ENCODE measurements at places on chromosomes 5 and 9. TPM values are rescaled to one million over a fixed set of nuclear protein-coding genes. Genes with fewer than 3 reads are reported as not detected.

GRCh38 chr5:62090953-62091352, 215.1 kb upstream of the KIF2A start:
- peaks cover 6% of the 10 kb centered on the region for H3K27me3 ChIP-seq
- H3K4me1 ChIP-seq, result peaks cover 8% of the 10 kb centered on the region
- no peak overlapping the region for H3K4me3 ChIP-seq
- H3K36me3 ChIP-seq, result no peaks in the 10 kb centered on the region
- no peak overlapping the region for H3K27ac ChIP-seq

GRCh38 chr9:130670644-130671043, 6.2 kb downstream of the PRDM12 start:
- H3K4me3 ChIP-seq, result no peak overlapping the region
- H3K27me3 ChIP-seq, result peaks cover 22% of the 10 kb centered on the region
- H3K36me3 ChIP-seq, result no peaks in the 10 kb centered on the region
- DNase-seq, result no peak
- H3K4me1 ChIP-seq, result no peaks in the 10 kb centered on the region

GRCh38 chr9:113853333-113853732, 22.8 kb upstream of the ZNF618 start:
- H3K27ac ChIP-seq, result no peak overlapping the region
- H3K4me1 ChIP-seq, result peaks cover 7% of the 10 kb centered on the region
- peaks cover 9% of the 10 kb centered on the region for H3K27me3 ChIP-seq
- peaks cover 2% of the 10 kb centered on the region for H3K36me3 ChIP-seq
- no peak for DNase-seq
- H3K4me3 ChIP-seq, result no peak overlapping the region

DNA sequence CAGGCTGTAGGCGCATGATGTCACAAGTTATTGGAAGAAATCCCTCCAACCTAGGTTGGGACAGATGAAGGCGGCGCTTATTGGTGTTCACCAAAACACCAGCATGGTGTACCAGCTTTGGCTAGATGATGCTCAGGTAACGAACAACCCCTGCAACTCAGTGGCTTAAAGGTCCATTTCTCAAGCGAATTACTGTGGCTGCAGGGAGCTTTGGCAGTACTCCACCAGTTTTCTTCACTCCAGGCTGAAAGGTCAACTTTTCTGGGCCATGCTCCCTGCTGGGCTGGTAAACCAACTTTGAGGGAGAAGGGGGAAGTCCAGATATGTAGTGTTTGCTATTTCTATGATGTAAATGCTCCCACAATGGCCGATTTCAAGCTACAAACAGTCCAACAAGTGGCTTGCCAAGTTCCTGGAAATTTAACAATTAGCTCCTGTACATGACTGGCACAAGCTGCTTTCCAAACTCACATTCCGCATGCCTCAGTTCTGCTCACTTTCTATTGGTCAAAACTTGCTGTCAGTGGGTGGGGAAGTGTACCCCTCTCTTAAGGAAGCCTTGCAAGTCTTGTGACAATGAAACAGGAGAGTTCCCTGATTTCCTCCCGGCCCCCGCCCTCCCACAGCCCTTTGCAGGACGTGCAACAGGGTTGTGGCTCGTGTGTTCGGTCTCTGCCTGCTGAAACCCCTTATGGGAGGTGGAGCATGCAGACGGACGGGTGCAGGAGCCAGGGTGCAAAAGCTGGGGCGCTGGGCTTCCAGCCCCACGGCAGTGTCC, 588 bp upstream of the ZBED3 start:
- H3K27me3 ChIP-seq, result peaks cover 2% of the 10 kb centered on the region
- peak overlapping the region; percentile 85 for H3K4me3 ChIP-seq
- DNase-seq, result peak; percentile 12
- peaks cover 5% of the 10 kb centered on the region for H3K36me3 ChIP-seq
- peaks cover 14% of the 10 kb centered on the region for H3K4me1 ChIP-seq
- H3K27ac ChIP-seq, result peak overlapping the region; percentile 83

- peaks cover 8% of the 10 kb centered on the region for H3K27me3 ChIP-seq
- H3K36me3 ChIP-seq, result no peaks in the 10 kb centered on the region
- no peak overlapping the region for H3K4me3 ChIP-seq
Measured at GRCh38 chr5:147375151-147375550, 134.7 kb downstream of the DPYSL3 start.

DNA sequence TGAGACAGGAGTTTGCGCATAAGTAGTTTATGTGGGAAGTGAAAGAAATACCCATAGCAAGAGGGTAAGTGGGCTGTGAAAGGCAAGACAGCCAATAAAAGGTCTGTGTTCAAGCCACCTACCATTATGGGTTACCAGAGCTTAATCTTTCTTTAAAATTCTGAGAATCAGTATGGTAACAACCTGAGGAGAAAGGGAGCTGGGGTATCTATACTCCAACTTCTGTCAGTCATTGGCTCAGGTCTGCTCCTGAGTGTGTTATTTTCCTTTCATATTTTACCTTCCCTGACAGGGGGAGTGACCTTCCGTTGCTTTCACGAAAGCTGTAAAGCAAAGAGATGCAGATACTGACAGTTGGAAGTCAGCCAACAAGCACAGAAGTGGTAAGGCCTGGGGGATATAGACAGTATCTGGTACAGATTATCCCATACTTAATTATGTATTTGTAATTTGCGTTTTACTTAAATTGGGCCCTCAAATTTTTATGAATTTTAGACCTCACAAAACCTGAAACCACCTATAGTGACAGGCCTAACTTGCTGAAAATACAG, 233.4 kb downstream of the RAB3C start:
- no peaks in the 10 kb centered on the region for H3K27me3 ChIP-seq
- no peak overlapping the region for H3K27ac ChIP-seq
- no peak overlapping the region for H3K4me3 ChIP-seq
- no peaks in the 10 kb centered on the region for H3K36me3 ChIP-seq
- H3K4me1 ChIP-seq, result no peaks in the 10 kb centered on the region
- no peak for DNase-seq

GRCh38 chr5:76561959-76562358, 61.2 kb downstream of the F2RL2 start:
- H3K4me3 ChIP-seq, result no peak overlapping the region
- peaks cover 17% of the 10 kb centered on the region for H3K36me3 ChIP-seq
- H3K27ac ChIP-seq, result no peak overlapping the region
- DNase-seq, result no peak
- H3K4me1 ChIP-seq, result peaks cover 15% of the 10 kb centered on the region
- no peaks in the 10 kb centered on the region for H3K27me3 ChIP-seq

DNA sequence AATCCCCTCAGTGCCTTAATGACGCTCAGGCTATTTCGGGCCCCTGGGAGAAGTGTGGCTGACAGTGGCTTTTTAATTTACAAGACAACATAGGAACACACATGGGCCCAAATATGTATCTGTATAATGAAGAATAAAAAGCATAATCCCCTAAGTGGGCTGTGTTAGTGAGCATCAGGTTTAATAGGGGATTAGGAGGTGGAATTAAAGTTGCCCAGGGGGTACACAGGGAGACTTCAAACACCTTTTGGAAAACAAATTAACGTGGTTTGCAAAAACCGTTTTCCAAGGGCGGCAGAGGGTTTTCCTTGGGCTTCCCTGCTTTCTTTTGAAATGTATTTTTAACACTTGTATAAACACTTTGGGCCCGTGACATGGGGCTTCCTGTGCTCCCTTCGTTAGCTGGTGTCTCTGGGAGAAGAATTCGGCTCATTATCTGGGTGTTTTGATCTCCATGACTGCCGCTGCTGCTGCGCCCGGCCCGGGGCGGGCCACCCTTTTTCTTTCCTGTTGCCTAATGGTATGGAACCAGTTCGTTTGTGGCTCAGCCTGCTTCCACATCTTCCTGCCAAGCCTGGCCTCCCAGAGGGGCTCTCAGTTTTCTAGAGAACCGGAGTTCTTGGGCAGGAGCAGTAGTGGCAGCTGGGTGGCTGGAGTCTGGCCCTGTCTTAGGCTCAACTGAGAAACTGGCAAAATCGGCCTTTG, 173.0 kb downstream of the MACROH2A1 start:
- H3K4me3 ChIP-seq, result no peak overlapping the region
- no peaks in the 10 kb centered on the region for H3K27me3 ChIP-seq
- no peaks in the 10 kb centered on the region for H3K36me3 ChIP-seq

- peak overlapping the region; percentile 66 for H3K4me3 ChIP-seq
- DNase-seq, result peak; percentile 89
- H3K4me1 ChIP-seq, result peaks cover 78% of the 10 kb centered on the region
- no peaks in the 10 kb centered on the region for H3K27me3 ChIP-seq
- H3K27ac ChIP-seq, result peak overlapping the region; percentile 97
Measured at GRCh38 chr9:92954049-92954861, 6.9 kb downstream of the FGD3 start.

GRCh38 chr5:53167836-53168235, 58.3 kb upstream of the MOCS2 start:
- no peak for DNase-seq
- no peak overlapping the region for H3K27ac ChIP-seq
- no peaks in the 10 kb centered on the region for H3K4me1 ChIP-seq

DNA sequence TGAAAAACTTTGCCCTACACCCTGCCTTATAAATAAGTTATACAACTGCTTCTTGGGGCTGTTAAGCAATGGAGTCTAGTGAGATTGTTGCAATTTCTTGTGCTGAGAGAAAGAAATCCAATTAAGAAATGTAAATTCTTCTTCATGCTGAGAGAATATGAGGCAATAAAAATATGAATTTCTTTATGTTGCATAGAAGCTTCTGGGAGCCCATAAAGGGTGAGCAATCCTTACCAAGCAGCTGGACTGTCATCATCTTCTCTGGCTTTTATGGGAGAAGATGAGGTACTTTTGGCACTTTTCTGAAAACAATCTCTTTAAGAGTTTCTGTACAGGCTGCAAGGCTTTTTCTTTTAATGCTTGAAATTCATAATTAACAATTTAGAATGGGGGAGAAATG, 204.3 kb downstream of the DMRTA1 start:
- H3K4me3 ChIP-seq, result no peak overlapping the region
- no peaks in the 10 kb centered on the region for H3K27me3 ChIP-seq
- no peaks in the 10 kb centered on the region for H3K4me1 ChIP-seq
- H3K36me3 ChIP-seq, result no peaks in the 10 kb centered on the region
- DNase-seq, result no peak

DNA sequence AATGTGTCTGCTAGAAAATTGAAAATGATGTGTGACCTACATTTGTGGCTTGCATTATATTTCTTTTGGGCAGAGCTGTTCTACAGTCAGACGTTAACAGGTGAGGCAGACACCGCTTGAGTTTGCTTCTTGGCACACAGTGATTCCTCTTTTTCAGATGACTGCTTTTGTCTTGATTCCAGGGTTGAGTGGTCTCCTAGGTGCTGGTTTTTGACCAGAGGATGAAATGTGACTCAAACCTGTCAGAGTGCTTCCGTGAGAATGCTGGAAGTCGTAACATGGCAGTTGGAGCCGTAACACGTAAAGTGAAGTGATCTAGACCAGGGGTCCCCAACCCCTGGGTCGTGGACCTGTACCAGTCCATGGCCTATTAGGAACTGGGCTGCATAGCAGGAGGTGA, 28.3 kb upstream of the NDFIP1 start:
- no peak overlapping the region for H3K4me3 ChIP-seq
- no peaks in the 10 kb centered on the region for H3K27me3 ChIP-seq
- H3K27ac ChIP-seq, result no peak overlapping the region
- H3K4me1 ChIP-seq, result peaks cover 21% of the 10 kb centered on the region

DNA sequence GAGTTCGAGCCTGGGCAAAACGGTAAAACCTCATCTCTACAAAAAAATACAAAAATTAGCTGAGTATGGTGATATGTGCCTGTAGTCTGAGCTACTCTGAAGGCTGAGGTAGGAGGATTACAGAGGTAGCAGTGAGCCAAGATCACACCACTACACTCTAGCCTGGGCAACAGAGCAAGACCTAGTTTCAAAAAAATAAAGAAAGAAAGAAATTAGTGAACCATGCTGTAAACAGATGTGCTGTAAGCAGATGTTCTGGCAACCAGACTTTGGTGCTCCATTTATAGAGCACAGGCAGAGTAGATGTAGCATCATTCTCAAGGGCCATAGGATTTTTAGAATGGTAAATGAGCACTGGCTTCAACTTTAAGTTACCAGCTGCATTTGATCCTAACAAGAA, 115.4 kb downstream of the ST8SIA4 start:
- peaks cover 12% of the 10 kb centered on the region for H3K4me1 ChIP-seq
- H3K4me3 ChIP-seq, result no peak overlapping the region
- no peak overlapping the region for H3K27ac ChIP-seq
- H3K27me3 ChIP-seq, result no peaks in the 10 kb centered on the region

GRCh38 chr9:16223074-16223871, 647.2 kb downstream of the BNC2 start:
- H3K27ac ChIP-seq, result no peak overlapping the region
- H3K27me3 ChIP-seq, result peaks cover 5% of the 10 kb centered on the region
- H3K36me3 ChIP-seq, result no peaks in the 10 kb centered on the region
- H3K4me1 ChIP-seq, result no peaks in the 10 kb centered on the region
- H3K4me3 ChIP-seq, result no peak overlapping the region
- no peak for DNase-seq

DNA sequence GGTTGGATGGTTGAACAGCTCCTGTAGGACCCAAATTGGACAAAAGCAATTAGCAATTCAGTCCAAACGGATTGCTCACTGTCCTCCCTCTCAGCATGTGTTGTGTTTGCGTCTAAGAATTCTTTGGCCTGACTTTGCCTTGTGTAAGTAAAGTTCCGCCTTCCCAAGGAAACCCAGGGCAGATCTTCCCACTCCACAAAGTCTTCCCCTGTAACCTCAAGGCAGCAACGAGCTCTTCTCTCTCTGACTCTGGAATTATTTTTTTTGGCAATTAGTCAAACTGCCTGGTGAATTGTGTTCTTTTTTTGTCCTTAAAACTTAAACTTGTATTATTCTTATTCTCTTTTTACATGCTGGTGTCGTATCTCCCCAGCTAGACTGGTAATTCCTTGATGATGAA, 20.7 kb upstream of the BASP1 start:
- H3K4me1 ChIP-seq, result no peaks in the 10 kb centered on the region
- H3K27me3 ChIP-seq, result peaks cover 4% of the 10 kb centered on the region
- no peak for DNase-seq

GRCh38 chr9:106580546-106580945, 282.4 kb upstream of the ZNF462 start:
- H3K36me3 ChIP-seq, result no peaks in the 10 kb centered on the region
- H3K27me3 ChIP-seq, result no peaks in the 10 kb centered on the region

DNA sequence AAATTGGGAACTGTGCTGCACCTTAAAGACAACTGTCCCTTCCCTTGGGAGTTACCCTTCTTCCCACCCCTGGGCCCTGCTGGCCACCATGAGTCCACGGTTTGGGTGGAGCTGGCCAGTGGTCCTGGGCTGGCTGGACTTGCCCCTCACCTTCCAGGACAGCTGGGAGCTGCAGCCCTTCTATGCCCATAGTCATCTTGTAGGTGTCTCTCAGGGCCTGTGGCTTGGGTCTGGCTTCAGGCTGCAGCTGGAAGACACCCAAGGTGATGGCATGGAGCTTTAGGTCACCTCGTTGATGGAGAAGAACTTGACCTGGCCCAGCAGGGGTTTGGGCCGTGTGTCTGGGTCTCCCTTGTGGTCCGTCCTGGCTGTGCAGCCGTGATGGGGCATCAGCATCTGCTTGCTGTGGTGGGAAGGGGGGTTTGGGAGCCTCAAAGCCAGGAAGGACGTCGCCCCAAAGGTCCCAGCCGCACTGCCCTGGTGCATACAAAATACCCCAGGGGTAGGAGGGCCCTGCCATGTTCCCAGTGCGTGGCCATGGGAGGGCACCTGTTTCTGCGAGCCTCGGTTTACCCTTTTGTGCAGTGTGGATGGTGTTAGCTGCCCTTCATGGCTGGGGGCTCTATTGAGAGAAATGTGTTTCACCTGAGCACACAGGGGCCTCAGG, 8.9 kb downstream of the WNK2 start:
- no peaks in the 10 kb centered on the region for H3K36me3 ChIP-seq
- H3K27me3 ChIP-seq, result no peaks in the 10 kb centered on the region
- DNase-seq, result no peak
- no peaks in the 10 kb centered on the region for H3K4me1 ChIP-seq

Gene HAPLN1
- total RNA-seq, result not detected

Gene ADGRD2
- total RNA-seq, result not detected

Gene PRDM9
- total RNA-seq, result not detected

Gene NRARP
- total RNA-seq, result 2.1 TPM

Gene GRIN1
- not detected for total RNA-seq

Gene SEC24A
- 41.3 TPM for total RNA-seq

Gene TMCO6
- total RNA-seq, result 36.6 TPM

Gene LCN2
- total RNA-seq, result not detected
